ENCODE measurements at places on chromosomes 11 and 22.

DNA sequence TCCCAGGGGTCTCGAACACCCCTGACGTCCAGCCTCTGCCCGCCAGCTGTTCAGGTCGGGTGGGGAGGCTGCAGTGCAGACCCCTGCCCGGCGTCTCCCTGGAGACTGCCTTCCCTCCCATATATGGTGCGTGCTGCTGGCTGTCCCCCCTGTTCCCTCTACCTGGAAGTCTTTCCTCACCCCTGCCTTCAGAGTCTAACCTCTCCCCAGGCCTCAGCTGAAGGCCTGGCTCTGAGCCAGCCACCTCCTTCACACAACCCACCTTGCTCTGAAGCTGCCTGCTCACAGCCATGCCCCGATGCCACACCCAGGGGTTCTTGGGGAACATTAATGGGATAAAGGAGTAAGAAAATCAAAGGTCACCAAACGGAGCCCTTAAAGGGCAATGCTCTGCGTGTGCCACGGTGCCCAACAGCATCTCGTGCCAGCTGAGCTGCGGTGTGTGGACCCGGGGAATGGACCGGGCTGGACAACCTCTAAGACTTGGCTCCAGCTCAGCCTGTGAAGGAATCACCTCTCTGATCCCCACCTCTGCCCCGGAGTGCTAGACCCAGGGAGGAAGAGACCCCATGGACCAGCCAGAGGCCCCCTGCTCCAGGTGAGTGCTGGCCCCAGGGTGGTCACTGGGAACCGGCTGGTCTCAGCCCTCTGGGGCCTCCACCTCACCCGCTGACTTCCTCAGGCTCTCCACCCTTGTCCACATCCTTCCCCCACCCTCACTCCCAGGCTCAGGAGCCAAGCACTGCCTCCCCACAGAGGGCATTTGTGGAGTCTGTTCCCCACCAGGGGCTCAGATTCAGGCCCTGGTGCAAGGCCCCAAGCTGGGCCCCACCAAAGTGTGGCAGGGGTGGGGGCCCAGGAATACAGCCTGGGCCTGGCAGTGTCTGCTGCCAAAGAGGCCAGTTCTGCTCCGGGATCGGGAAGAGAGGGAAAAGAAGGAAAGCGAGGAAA is at the start of gene NLRP6:
Gene NLRP6 (plus strand): TSS at position 407 of the 951 bp plus-strand sequence. CDS start 163 bp downstream, at position 570.
- no peak for DNase-seq

DNA sequence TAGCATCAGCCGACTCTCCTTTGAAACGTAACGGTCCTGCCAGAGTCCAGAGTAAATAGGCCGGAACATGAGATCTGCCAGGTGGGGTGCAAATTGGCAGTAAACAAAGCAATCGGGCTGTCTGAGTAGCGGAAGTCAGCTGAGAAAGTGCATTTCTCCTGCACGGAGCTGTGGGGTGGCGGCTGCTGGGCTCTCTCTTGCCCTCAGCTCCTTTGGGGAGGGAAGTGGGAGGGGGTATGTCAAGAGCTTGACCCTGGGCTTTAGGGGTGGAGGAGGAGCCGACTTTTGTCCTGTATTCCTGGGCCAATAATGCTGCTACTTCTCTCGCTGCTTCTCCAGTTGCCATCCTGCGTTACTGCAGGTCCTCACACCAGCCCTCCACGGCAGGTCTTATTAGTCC is 11.6 kb downstream of the GRIK4 start:
- DNase-seq: no peak

DNA sequence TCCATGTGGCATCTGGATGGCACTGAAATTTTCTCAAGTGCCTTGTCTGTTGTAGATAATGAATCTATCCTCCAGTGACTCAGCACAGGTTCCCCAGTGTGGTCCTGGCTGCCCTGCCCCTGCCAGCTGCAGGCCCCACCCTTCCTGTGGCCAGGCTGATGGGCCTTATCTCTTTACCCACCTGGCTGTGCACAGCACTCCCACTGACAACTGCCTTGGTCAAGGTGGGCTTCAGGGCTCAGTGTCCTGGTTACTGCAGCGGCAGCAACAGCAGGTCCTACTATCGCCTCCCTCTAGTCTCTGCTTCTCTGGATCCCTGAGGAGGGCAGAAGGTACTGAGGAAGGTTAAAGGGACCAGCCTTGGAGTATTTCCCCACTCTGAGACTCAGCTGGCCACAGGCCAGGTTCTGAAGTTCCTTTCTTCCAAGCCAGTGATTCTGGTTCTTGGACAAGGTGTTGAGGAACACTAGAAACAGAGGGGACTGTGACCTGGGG is 3.1 kb downstream of the HMBS start:
- no peak for DNase-seq

GRCh38 chr22:44920183-44920582 is 89.6 kb downstream of the PHF21B start:
- DNase-seq: no peak

GRCh38 chr22:29748248-29748893 is 18.4 kb downstream of the ZMAT5 start:
- no peak for DNase-seq

GRCh38 chr11:121890377-121890776 is 225.6 kb downstream of the BLID start:
- DNase-seq: no peak

All from WERI-Rb-1 (cell line).